Effector CD4-positive, alpha-beta T cell (primary cell): ENCODE measurements at places on chromosomes 3 and 15.

GRCh38 chr3:189842681-189843602 lies 211.8 kb downstream of the TP63 start:
- DNase-seq, result no peak

DNA sequence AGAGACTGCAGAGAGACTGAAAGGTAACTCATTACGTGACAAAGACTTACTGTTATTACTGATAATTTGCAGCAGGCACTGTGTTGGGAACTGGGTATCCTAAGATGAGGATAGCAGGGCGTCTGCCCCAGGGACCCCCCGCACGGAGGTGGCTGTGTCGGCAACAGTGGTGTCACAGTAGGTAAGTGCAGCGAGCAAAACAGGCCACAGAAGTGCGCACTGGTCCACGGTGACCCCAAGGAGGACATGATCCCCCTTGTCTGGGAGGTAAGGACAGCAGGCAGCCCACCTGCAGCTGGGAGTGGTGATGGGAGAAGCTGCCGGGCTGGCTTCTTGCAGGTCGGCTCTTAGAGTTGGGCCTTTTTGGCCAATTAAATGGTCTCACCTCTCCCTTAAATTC lies 82.9 kb downstream of the FAM43A start:
- DNase-seq, result no peak

- no peak for DNase-seq
Observed at GRCh38 chr3:11085093-11085840, 69.0 kb upstream of the HRH1 start.

DNA sequence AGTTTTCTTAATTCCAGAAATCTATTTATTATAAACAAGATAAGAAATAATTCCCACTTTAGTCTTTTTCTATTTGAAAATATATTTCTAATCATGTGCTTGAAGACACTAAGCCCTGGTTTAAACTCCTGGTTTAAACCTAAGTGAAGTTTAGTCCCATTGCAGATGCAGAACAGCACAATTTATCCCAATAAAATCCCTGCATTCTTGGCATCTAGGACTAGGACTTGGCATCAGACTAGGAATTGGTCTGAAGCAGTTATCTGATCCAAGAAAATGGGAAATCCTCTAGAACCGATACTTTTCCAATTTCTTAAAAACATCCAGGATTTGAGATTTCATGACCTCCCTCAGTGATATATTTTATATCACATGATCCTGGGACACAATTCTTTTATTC lies 168.8 kb upstream of the VEPH1 start:
- no peak for DNase-seq

GRCh38 chr3:141335531-141336061 lies 32.7 kb upstream of the ZBTB38 start:
- DNase-seq, result no peak

DNA sequence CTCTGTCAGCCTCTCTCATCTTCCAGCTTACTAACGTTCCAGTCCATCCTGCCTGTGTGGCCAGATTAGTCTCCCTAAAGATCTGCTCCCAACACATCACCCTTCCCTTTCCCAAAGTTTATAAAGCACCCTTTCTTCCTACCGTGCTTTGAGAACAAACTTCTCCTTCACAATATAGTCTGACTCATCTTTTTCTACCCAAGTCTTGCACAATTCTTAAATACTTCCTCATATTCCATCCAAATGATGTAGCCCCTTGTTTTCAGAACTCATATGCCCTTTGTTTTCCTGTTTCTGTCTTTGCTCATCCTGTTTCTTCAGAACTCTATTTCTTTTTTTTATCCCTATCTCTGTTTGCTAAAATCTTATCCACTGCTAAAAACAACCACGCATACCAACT lies 326.8 kb downstream of the MFSD1 start:
- no peak for DNase-seq

DNA sequence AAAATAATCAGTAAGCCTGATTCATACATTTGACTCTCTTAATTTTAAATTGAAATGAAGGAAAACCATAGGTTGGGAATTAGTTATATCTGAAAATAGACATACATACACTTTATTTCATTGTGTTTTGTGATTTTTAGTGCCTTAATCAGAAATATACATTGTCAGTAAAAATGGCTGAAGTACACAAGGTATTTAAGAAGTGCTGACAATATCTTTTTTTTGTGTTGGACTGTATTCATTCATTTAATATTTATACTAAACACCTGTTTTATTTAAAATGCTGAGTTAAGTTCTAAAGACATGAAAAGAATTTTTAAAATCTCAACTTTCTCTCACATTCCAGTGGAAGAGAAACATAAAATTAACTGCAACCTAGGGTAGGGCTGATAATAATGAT lies 413.3 kb downstream of the PLCL2 start:
- DNase-seq, result no peak

DNA sequence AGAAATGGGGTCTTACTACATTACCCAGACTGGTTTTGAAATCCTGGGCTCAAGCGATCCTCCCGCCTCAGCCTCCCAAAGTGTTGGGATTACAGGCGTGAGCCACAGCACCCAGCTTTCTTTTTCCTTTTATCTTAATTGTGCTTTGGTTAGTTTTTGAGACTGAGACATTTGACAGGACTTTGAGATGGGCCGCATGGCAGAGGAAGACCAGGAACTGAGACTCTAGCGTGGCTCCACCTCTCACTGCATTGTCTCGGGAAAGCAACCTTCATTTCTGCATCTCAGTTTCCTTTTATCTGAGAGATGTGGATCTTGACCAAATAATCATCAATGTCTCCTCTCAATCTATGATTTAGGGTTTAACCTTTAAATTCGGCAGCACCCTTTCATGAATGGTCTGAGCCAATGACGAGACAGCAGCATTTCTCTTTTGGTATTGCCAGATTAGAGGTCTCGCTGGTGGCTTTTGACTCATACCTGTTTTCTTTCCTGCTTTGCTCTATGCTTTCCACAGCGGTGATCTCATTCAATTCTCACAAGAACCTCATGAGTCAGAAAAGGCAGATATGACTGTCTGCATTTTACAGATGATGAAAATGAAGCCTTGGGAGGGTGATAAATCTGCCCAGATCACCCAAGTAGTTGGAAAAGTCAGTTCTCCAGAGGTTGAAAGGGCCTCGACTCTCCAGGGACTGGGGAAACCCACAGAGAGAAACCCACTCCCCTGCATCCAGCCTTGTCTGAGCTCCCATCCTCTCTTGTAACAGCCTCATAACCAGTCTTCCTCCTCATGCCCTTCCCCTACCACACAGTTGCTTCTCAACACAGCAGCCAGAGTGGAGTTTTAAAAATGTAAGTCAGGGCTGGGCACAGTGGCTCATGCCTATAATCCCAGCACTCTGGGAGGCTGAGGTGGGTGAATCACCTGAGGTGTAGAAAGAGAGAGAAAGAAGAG lies 84.8 kb upstream of the FOXB1 start:
- DNase-seq, result no peak

DNA sequence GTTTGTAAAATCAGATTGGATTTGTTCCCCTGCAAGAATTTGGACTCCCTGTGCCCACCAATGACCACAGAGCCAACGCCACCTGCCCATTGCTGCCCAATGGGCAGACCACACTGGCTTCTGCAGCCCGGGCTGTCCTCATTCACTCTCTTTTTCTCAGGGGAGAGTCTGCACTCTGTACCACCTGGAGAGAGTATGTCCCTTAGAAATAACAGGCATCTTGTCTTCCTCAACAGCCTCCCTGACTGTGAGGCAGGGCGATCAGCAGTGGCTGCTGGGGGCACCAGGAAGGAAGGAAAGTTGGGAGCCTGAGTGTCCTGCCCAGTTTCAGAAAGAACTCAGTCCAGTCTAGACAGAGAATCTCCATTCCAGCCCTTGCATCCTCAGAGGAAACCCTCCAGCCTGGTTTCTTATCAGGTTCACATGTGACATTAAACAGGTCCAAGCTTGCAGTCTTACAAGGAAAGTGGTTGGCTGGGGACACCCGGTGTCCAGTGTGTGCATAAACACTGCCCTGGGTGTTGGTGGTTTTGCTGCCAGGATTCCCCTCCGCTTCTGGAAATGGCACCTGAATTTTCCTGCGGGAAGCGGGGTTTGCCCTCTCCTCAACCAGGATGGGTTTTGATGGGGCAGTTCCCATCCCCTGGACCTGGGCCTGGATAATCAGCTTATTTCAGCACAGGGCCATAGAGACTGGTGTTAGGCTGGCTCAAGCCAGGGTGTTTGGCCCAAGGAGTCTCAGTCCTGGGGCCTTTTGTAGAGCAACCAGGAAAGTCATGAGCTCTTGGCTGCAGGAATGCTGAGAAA lies 37.2 kb downstream of the SSUH2 start:
- no peak for DNase-seq

- no peak for DNase-seq
Observed at GRCh38 chr15:78301828-78302227, 2.4 kb upstream of the SKIC8 start.

DNA sequence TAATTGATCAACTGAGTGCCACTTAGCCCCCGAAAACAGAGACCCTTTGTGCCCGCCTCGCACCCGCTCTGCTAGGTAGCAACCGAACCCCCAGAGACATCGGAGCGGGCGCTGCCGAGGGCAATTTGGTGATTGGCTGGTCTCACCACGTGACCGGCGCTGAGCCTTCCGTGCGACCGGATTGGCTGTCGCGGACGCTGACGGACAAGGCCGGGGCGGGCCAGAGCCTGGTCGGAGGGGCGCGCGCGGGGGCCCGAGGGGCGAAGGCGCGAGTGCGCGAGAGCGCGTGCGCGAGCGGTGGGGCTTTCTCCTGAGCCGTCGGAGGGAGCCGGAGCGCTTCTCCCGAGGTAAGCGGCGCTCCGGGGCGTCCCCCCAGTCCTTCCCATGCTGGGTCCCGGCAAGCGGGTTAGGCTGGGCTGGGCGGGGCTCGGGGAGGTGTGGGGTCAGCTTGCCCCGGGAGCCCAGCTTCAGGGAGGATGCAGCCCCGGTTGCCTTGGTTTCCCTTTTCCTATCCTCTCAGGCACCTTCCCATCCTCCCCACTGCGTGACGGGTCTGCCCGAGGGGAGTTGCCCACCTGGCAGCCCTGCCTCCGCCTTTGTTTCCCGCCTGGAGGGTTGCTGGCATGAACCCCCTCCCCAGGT lies at the start of gene TMEM108:
Gene TMEM108, plus strand, starts transcription at position 303 of the 642 bp plus-strand sequence.
- no peak for DNase-seq

GRCh38 chr3:114727373-114727772 lies 419.7 kb downstream of the ZBTB20 start:
- no peak for DNase-seq

DNA sequence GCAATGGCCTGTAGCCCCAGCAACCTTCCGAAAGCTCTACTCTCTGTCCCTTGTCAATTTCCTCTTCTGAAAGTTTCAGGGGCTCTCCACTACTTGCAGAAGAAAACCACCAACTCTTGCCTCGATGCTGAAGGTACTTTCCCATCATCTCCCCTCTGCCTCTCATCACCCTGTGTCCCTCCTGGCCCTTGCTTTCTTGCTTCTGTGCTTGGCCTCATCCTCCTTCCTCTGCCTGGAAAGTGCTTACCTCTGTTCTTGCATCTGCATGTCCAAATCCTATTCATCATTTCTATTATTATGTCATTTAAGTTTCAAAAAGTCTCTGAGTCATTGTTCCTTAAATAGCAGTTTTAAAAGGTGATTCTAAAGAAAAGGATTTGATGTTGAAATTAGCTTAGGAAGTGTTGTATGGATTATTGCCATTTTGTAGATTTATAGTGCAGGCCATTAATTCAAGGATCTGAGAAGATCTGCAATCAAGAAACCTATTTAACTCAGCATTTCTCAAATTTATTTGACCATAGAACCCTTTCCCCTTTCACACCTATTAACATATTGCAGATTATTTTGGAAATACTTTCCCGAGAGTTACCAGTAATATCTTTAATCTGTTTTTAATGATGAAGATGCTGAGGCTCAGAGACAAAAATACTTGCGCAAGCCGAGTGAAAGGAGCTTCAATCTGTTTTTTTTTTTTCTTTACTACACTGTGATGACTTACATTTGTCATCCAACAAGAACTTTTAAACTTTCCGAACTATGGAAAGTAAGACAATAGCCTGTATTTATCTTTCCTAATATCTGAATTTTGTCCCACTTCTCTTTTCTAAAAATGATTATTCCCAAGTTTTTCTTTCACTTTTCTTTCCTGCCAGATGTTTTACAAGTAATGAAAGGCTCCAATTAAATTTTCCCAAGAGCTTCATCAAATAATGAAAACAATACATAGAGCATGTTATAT lies 22.3 kb upstream of the CFAP161 start:
- DNase-seq, result no peak

GRCh38 chr15:101494251-101494796 lies 4.8 kb upstream of the PCSK6 start:
- DNase-seq, result no peak
